Hematopoietic multipotent progenitor cell treated with erythropoietin and hydrocortisone succinate and interleukin-3 and kit ligand, for 4 days (in vitro differentiated cells): ENCODE measurements at places on chromosomes 4 and X.

DNA sequence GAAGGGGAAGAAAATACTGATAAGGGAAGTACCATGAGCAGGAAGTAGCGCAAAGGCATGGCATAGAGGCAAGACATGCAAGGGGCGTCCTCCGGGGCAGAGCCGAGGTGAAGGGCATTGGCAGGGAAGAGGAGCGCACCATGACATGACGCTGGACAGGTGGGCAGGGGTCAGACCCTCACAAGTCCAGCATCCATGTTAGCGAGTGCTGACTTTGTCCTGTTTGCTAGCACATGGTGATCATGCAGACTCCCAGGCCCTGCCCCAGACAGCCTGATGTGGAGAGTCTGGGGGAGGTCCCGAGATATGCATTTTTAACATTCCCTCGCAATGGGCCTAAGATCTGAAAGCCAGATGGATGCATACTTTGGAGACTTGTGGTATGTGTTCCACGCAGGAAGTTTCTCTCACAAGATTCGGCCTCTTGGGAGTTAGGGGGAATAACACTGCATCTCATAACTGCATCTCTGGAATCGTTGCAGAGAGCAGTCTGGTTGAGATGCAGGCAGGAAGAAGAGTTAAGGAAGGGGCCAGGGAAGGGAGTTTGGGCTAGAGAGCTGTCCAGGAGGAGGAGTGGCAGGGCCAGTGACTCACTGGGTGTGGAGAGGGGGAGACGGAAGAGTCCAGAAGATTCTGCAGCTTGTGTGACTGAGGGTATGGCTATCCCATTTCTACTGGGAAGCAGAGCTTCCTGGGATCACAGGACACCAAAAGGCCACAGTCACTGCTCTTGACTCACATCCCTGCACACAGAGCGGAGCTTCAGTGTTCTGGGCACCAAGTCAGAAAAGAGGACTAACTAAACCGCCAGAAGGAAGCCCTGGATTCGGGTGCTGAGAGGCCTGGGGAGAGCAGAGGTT is 59.7 kb downstream of the FAM184B start:
- no peak for DNase-seq

- DNase-seq = no peak
Observed at GRCh38 chrX:153476666-153477363, 6.4 kb upstream of the HAUS7 start.

DNA sequence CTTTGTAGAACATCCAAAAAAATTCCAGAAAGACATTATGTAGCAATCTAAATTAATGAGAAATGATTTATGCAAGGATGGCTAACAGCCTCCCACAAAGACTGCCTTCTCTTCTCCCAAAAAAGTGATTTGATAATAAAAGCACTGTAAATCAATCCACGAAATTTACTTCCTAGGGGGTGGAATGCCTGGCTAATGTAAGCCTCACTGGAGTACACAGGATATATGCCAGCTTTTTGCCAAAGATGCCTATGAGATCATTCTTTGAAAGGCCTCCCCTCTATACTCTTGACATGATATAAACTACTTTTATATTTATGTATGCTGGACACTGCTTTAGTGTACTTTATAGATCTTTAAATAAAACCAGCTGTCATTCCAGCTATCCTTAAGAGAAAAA is 211.1 kb downstream of the ADAMTS3 start:
- no peak for DNase-seq

- DNase-seq = no peak
Observed at GRCh38 chr4:99315839-99316238, 5.4 kb downstream of the ADH1B start.

DNA sequence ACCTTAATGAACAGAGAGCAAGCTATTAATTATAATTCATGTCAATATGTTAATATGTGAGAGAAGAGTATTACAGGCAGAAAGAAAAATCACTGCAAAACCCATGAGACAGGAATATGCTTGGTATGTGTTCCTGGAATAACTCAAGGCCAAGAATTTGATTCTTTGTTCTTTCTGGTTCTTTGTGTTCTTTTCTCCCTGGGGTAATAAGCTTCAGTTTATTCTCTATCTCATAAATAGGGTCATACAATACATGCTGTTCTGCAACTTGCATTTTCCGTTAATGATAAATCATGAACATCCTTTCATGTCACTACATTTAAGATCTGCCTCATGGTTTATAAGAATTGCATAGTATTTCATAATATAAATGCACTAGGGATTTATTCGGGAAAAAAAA is 16.8 kb upstream of the THOC2 start:
- no peak for DNase-seq

DNA sequence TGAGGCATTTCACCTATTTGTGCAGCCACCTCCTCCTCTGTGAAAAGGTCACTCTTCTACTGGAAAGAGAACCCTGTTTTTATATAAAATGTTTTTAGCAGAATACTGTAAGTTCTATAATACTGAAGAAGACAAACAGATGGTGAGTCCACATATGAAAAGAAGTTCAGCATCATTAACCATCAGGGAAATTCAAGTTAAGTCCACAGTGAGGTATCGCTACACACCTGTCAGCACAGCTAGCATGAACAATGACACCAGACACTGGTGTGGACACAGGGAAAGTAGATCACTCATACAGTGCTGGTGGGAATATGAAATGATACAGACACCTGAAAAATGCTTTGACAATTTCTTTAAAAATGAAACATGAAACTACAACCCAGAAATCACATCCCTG is 133.0 kb downstream of the MAD2L1 start:
- no peak for DNase-seq

GRCh38 chr4:1305261-1305711 is 15.6 kb downstream of the MAEA start:
- no peak for DNase-seq

DNA sequence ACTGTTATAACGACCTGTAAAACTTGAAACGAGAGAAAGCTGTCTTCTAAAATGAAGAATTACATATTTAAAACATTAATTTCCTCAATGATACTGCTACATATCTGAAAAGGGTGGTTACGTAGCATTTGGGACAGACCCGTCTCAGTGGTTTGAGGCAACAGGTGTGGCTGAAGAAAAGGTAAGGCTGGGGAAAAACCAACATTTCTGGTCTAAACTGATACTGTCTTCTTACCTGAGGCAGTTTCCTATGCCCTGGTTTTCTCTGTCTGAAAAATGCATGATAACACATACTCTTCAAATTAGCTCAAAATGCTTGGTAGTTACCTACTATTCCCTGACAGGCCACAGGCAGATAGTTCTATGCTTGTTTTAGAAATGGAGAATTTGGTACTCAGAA is 30.4 kb downstream of the PLS3 start:
- no peak for DNase-seq

DNA sequence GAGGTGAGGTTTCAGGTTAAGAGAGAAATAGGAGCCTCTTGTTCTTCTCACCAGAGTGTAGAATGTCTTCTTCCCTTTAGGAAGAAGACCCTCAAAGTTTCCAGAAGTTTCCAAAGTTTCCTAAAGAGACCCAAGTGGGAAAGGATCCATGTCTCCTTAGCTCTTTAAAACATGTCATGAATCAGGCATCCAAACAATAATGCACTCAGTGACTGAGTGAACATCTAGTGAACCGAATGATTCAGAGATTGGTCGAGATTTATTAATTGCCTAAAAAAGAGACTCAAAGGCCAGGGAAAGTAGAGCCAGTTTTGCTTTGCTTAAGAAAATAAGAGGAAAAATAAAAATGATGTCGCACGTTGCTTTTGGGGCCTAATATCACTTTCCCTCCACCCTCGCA is 29.4 kb downstream of the FGF5 start:
- no peak for DNase-seq

DNA sequence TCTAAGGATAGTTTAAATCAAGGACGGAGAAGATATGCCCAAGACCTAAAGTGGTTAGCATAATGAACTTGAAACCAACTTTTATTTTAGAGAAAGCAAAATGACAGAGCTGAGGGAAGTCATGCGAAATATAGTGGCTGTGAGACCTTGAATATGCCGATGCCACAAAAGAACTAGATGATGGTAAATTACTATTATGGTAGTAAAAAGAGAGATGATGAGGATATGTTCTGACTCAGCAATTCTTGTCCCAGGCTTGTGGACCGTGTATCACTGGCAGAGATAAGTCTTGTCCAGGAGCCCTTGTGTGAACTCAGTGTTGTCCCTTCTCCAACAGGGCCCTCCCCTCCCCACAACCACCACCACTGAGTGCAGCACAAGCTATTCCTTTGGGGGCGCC is 1605.6 kb upstream of the TENM3 start:
- DNase-seq = no peak
